ENCODE measurements at places on chromosomes 6 and 20. TPM values are rescaled to one million over a fixed set of nuclear protein-coding genes. Genes with fewer than 3 reads are reported as not detected.

PTCHD4 gene
- 35.7 TPM for total RNA-seq

SPATA25 gene
- total RNA-seq: 7.6 TPM

PNLDC1 gene
- not detected for total RNA-seq

DSN1 gene
- total RNA-seq: 82.4 TPM

CRYBG1 gene
- total RNA-seq: 21.9 TPM

TSBP1 gene
- total RNA-seq: not detected

RAET1L gene
- not detected for total RNA-seq

RIMS1 gene
- not detected for total RNA-seq

CCN6 gene
- not detected for total RNA-seq

EPHA7 gene
- not detected for total RNA-seq

HMGCLL1 gene
- total RNA-seq: not detected

RBBP8NL gene
- 0.86 TPM for total RNA-seq

TCF15 gene
- total RNA-seq: not detected

PRPF6 gene
- 127 TPM for total RNA-seq

FITM2 gene
- 24.5 TPM for total RNA-seq

PAK5 gene
- not detected for total RNA-seq

MACROD2 gene
- 0.51 TPM for total RNA-seq

BAG2 gene
- total RNA-seq: 23.0 TPM

NHLRC1 gene
- total RNA-seq: 0.20 TPM

ATF6B gene
- 7.5 TPM for total RNA-seq

SLC16A10 gene
- total RNA-seq: 11.3 TPM

PTK7 gene
- 99.8 TPM for total RNA-seq

TP53TG5 gene
- not detected for total RNA-seq

MEI4 gene
- not detected for total RNA-seq

HSPA12B gene
- total RNA-seq: not detected

FAXC gene
- 0.11 TPM for total RNA-seq

COL9A3 gene
- 53.3 TPM for total RNA-seq

HCK gene
- not detected for total RNA-seq

PBOV1 gene
- total RNA-seq: not detected

PXDC1 gene
- total RNA-seq: 28.6 TPM

PRRT1 gene
- 0.64 TPM for total RNA-seq

ACTL10 gene
- total RNA-seq: not detected

ESR1 gene
- not detected for total RNA-seq

TRIM40 gene
- total RNA-seq: 0.13 TPM

All from HepG2 (cell line).